ENCODE measurements at places on chromosomes 12 and 14. TPM values are rescaled to one million over a fixed set of nuclear protein-coding genes. Genes with fewer than 3 reads are reported as not detected.

DNA sequence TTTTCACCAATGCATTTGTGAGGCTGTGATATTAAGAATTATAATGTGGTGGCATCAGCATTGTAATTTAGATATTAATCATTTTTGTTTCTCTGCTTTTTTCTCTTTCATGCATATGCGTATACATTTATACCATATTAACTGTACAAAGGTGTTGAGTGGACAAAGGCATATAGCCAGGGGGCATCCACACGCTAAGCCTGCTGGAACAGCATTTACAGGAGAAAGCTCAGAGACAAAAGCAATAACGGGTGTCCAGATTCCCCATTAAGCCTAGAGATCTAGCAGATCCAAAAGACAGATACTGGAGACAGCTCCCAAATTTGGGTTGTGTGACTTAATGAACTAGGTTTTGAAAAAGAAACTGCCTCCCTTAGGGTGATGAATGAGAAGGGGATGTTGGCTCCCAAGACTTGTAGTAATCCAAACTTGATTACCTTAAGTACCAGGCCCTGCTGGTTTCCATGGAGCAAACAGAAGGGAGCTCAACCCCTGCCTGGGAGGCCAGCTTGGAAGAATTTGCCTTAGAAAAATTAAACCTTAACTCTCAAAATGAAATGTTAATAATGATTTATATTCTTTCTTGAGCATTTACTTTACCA is 181.9 kb downstream of the SLC6A15 start:
- no peak for DNase-seq

Gene ADCY6
- 21.3 TPM for total RNA-seq

Gene TCL1B
- not detected for total RNA-seq

Gene RIPK3
- total RNA-seq, result 0.68 TPM

- no peak for DNase-seq
These were observed 916.8 kb downstream of the DIO2 start for GRCh38 chr14:79294499-79294898.

Gene CCDC177
- 0.08 TPM for total RNA-seq

Gene EPYC
- total RNA-seq, result not detected

DNA sequence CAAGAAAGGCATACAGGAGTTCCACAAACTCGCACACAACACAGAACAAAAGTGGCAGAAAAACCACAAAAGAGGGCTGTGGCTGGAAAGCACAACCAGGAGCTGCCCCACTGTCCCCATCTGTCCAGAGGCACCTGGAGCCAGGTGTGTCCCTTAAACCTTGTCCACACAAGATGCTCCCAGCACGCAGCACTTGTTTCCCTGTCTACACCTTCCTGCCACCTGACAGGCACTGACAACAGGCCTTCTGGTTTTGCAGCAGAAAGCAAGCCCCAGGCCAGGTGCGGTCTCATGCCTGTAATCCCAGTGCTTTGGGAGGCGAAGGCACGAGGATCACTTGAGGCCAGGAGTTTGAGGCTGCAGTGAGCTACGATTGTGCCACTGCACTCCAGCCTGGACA is 3.6 kb downstream of the BTBD6 start:
- DNase-seq, result no peak

- no peak for DNase-seq
These were observed 527.7 kb downstream of the SLC16A7 start for GRCh38 chr12:60123557-60123956.

Gene DPPA3
- not detected for total RNA-seq

DNA sequence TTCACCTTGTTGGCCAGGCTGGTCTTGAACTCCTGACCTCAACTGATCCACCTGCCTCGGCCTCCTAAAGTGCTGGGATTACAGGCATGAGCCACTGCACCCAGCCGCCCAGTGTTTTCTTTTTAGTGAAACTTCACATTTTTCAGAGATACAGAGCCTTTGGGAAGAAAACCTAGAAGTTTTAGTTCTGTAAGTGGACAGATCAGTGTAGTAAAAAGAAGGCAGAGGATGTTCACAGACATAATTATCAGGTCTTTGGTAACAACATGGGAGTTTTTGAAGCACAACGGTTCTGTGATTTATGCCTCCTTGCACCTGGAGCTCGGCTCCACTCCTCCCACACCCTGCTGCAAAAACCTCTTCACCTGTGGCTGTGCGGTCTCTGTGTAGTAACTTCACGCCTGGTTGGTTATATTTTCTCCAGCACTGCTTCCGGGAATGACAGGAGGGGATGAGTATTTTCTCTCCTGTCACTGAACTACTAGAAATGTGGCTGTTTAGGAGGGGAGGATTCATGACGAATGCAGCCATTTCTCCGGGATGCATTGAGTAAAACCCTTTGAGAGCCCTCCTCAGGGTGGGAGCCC is 67.0 kb downstream of the ARF6 start:
- DNase-seq, result no peak

Gene OR6C2
- total RNA-seq, result not detected

DNA sequence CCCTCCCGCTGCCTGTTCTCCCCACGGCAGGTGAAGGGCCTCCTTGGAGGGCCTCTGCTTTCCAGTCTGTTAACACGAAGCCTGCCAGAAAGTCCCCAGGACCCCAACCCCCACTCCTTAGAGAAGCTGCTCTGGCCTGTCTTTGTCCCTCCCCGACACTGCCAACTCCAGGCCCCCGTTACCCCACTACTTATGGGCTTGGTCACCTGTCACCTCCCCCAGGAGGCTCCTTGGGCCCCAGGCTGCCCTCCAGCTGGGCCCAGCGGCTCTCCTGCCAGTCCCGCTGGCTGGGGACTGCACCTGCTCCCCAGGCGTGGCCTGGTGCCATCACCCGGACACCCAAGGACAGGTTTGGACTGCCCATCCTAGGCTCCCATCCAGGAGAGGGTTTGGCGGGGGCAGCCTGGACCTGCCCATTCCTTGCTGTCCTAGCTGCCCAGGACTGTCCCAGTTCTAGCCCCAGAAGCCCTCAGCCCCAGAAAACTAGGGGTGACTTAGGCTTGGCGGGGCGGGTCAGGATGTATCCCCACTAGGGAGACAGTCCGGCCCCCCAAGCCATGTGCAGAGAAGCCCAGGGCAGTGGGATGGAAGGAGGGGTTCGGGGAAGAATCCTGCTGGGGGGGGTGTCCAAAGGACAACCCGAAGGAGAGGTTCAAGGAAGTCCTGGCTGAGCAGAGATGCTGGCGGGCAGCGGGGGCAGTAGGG is 155.7 kb upstream of the C14orf180 start:
- peak; percentile 35 for DNase-seq

GRCh38 chr12:26176725-26177124 is 18.6 kb upstream of the SSPN start:
- DNase-seq, result no peak

DNA sequence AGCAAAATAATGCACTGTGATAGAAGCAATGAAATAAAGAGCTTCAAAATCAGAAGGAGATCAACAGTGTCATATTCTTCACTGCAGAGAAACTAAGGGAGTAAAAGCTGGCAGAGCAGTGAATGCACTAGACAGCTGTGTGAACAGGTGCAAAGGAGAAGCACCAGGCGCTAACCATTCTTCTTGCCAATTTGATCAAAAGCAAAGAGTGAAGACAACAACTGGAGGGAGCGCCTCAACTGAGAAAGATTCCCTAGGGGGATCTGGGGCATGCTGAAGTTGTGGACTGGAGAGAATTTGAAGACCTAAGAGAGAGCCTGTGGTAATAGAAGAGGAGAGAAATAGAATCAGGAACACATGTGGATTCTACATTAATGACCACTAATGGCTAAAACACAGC is 50.4 kb upstream of the OVCH1 start:
- DNase-seq, result no peak

DNA sequence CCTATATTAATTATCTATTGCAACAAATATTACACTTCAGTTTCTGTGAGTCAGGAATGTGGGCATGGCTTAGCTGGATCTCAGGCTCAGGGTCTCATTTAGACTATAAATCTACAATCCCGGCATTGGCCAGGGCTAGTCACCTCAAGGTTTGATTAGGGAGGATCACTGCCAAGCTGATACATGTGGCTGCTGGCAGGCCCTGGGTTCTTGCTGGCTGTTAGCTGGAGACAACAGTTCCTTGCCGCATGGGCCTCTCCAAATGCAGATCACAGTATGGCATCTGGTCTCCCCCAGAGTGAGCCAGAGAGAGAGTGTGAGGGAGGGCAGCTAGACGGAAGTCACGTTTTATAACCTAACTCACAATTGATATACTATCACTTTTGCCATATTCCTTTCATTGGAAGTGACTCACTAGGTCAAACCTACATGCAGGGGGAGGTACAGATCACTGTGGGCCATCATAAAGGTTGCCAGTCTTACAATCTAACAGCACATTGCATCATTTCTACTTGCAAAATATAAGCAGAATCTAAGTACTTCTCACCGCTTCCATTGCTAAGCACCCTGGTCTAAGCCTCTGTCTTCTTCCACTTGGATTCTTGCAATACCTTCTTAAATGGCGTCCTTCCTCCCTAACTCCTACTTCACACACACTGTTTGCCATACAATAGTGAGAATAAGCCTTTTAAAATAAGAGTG is 174.0 kb upstream of the ARHGAP5 start:
- no peak for DNase-seq

DNA sequence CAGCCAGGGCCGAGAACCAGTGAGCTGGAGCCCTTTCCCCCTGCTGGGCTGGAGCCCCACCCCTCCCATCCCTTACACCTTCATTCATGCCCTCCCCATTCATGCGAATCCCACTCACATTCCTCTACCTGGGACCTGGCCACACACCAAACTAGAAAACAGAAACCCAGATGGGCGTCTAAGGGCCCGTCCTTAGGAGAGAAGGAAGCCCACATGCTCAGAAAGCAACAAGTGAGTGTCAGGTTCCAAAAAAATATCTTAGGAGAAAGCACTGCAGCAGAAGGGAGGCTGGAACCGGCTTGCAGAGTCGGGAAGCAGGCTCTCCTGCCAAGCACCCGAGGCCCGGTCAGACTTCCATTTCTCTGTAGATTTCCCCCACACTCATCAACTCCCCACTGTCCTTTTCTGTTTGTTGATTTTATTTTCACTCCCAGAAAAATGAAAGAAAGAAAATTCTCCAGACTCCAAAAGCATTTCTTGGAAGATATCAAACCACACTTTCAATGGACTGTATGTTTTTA is 13.6 kb downstream of the BCL11B start:
- no peak for DNase-seq

GRCh38 chr14:25092258-25092740 is 42.4 kb upstream of the STXBP6 start:
- no peak for DNase-seq

DNA sequence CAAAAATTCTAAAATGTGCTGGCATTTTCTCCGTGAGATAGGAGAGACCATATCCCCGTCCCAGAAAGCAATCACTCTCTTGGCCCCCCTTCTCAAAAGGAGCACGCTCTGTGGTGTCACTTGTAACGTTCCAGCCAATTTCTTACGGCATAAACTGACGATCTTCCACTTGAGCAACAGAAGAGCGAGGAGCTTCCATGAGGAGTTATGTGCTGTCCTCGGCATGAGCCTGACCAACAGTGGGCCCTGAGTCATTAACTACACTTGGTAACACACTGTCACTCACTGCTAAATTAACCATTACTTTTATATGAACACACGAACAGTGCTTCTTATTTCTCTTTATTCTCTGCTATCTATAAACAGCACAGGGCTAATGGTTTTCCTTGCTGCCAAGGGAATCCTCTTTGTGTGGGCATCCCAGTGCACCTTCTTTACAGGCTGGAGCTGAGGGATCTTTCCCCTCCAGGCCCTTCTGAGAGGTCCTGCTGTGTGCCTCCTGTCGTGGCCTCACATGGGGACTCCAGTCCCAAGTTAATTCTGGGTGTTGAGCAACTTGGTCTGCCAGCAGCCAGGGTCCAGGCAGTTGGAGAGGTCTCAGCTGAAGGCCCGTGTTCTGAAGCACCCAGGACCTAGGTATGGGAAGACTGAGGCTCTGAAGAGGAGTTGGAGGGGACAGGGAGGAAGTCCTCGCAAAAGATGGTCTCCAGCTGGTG is 9.4 kb downstream of the SLC6A13 start:
- no peak for DNase-seq

DNA sequence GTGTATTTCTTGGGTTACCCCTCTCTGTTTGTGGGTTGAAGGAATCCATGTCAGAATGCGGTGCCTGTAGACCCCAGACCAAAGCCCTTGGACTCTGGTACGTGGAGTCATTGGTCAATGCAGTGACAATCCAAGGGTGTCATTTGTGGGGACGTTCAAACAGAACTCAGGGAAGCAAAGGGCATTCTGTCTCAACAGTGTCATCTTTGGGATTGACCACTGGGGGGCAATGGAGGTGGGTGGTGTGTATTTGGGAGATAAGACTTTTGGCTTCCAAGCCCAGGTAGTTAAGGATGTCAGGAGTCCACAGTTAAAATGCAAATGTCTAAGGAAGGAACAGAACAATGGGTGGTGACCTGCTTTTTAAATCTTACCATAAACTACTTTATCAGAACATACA is 54.6 kb upstream of the CCDC175 start:
- no peak for DNase-seq

Gene BHLHE41
- 1.9 TPM for total RNA-seq

DNA sequence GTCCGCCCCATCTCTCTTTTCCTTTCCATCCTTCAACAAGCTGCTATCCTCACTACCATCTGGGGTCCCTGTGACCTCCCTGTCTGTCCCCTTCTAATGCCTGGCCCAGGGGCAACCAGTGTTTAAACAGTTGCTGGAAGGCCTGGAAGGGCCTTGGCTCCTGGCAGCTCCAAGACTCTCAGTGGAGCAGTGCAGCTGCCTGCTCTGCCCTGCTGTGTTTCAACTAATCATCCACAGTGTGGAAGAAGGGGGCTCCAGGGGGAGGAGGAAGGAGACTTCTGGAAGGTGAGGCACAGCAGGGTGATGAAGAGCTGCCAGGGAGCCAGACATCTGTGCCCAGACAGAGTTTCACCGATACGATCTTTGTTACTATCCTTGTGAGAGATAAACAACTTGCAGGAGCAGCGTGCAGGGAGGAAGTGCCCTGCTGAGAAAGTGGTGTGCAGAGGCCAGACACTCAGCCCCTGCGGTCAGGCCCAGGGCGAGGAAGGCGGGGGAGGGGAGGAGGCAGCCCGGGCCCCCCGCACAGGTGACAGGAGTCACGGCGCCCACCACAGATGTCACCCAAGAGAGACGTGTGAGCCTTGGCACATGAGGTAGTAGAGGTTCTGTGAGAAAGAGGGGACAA is 1061.8 kb downstream of the BCL11B start:
- no peak for DNase-seq

- no peak for DNase-seq
These were observed 12.1 kb upstream of the LTA4H start for GRCh38 chr12:96047229-96048211.

Gene ANO2
- total RNA-seq, result 0.13 TPM

Gene SLC6A13
- total RNA-seq, result 91.6 TPM

DNA sequence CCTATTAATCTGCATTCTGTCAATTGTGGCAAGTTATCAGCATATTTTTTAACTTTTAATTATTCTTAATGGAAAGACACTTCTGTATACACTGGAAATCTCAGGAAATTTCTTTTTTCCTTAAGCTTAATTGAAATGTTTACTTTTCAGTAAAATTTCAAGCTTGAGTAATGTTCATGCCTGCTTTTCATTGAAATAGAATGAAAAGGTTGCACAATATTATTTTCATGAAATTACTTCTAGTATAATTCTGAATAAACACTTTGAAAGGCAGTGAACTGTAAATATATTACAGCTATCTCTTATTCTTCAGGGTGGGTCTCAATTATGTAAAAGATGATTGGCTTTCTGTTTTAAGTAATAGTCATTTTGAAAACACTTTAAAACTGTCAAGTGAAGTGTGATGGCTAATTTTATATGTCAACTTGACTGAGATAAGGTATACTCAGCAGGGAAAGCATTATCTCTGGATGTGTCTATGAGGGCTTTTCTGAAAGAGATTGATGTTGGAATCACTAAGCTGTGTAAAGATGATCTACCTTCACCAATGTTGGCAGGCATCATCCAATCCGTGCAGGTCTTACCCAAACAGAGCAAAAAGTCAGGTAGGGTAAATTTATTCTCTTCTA is 29.9 kb downstream of the CLEC2D start:
- DNase-seq, result no peak

Gene SLC38A4
- total RNA-seq, result 518 TPM
